ENCODE measurements at places on chromosomes 12 and 14. TPM values are rescaled to one million over a fixed set of nuclear protein-coding genes. Genes with fewer than 3 reads are reported as not detected.

Gene ANO2
- total RNA-seq, result not detected

Gene REM2
- total RNA-seq, result 0.18 TPM

Gene FOXN4
- total RNA-seq, result not detected

Gene ABCB9
- total RNA-seq, result 18.4 TPM

Gene OR10AD1
- not detected for total RNA-seq

Gene KCNH3
- total RNA-seq, result 0.12 TPM

Gene HSPB8
- total RNA-seq, result 11.4 TPM

Gene FGD4
- total RNA-seq, result 3.9 TPM

Gene OR8S1
- not detected for total RNA-seq

Gene LRRC10
- total RNA-seq, result not detected

Gene TBX3
- 89.4 TPM for total RNA-seq

Gene CLBA1
- total RNA-seq, result 27.5 TPM

Gene CEBPE
- total RNA-seq, result not detected

Gene STXBP6
- total RNA-seq, result 0.40 TPM

Gene PTGDR
- total RNA-seq, result not detected

Gene PAPLN
- total RNA-seq, result 0.35 TPM

Gene HOXC4
- total RNA-seq, result 2.6 TPM

Gene GARIN6
- not detected for total RNA-seq

Gene MBD6
- 13.1 TPM for total RNA-seq

Gene CDCA3
- 92.0 TPM for total RNA-seq

Gene MUCL1
- not detected for total RNA-seq

Gene DDN
- total RNA-seq, result 3.5 TPM

Gene GALNT4
- 6.8 TPM for total RNA-seq

Gene ENDOU
- total RNA-seq, result not detected

Gene FLRT2
- not detected for total RNA-seq

Gene GRIP1
- total RNA-seq, result 8.4 TPM

Gene GCN1
- total RNA-seq, result 334 TPM

Gene LRRIQ1
- 0.40 TPM for total RNA-seq

Gene CCDC197
- total RNA-seq, result not detected

Gene RNASE9
- not detected for total RNA-seq

Gene OR10A7
- not detected for total RNA-seq

Gene NTF3
- not detected for total RNA-seq

Gene CACNA1C
- total RNA-seq, result not detected

Gene CCDC177
- total RNA-seq, result not detected

Gene DEGS2
- total RNA-seq, result 1.6 TPM

Gene OR4E2
- total RNA-seq, result not detected

Gene PITPNM2
- 5.6 TPM for total RNA-seq

Gene DPPA3
- not detected for total RNA-seq

Data from PC-3 (cell line).